ENCODE measurements at places on chromosomes 1 and 21.

- no peak for DNase-seq
These were observed 156.1 kb downstream of the PIGK start for GRCh38 chr1:77063118-77063517.

- no peak for DNase-seq
These were observed 5.6 kb downstream of the TMEM51 start for GRCh38 chr1:15159166-15159555.

DNA sequence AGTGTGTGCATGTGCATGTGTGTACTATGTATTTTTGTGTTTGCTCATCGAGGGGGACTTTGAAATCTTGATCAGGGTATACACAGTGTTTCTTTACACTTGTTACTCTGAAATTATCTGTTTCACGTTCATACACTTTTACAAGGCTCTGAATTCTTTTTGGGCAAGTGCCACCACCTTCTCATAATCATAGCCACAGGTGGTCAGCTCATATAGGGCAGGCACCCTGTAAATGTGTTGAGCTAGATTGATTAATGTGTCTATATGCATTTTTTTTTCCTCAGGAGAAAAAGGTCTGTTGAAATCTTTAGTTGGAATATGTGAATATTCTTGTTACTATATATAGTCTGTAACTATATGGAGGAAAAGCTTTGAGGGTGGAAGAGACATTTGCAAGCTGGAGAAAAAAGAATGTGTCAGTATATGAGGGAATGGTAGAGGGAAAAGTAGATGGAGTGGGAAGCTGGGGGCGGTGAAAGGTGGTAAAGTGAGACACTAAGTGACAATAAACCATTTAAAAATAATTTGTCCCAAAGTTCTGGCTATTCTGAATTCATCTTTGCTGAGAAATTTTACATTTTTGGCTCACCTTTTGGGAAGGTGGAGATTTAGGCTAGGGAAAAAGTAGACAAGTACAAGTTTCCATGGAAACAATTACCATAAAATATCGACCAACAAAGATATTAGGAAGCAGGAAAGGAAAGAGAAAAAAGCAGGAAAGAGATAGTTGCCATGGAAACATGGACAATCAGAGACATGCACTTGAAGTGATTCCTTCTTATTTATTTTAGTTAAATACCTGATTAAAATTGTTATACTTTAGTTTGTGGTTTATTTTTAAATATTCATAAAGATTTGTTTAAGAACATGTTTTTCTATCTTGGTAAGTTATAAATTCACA, 277.5 kb downstream of the PDE4B start:
- DNase-seq = no peak

DNA sequence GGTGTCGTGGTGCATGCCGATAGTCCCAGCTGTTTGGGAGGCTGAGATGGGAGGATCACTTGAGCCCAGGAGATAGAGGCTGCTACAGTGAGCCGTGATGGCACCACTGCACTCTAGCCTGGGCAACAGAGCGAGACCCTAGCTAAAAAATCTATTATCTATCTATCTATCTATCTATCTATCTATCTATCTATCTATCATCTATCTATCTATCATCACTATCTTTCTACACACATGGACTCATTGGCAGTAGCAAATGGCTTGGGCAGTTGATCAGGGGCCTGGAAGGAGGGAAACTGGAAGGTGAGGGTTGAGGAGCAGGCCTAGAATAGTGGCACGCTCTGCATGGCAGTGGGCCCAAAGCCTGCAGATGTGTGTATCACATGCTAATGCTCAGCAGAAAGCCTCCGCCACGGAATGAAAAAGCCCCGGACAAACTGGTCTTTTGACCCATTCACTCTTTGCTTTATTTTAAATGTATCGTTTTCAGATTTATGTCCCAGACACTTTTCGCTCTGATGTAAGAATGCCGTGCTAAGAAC, 7.3 kb upstream of the HUNK start:
- no peak for DNase-seq

DNA sequence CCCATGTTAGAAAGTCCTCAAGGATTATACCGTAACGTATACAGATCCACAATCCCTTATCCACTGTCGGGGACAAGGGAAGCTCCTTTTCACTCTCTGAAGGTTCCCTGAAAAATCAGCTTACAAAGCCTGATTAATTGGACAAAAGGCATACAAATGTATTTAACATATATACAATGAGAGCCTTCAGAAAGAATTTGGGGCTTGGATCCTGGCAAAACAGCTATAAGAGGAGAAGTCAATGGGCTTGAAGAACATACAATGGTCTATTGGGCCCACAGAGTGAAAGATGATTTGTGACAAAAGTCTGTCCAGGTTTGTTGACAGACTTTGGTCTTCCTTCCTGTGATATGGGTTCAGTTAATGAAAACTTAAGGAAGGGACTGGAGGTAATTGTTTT, 10.7 kb downstream of the TACSTD2 start:
- DNase-seq = no peak

GRCh38 chr1:168792142-168792541, 63.1 kb upstream of the DPT start:
- no peak for DNase-seq

DNA sequence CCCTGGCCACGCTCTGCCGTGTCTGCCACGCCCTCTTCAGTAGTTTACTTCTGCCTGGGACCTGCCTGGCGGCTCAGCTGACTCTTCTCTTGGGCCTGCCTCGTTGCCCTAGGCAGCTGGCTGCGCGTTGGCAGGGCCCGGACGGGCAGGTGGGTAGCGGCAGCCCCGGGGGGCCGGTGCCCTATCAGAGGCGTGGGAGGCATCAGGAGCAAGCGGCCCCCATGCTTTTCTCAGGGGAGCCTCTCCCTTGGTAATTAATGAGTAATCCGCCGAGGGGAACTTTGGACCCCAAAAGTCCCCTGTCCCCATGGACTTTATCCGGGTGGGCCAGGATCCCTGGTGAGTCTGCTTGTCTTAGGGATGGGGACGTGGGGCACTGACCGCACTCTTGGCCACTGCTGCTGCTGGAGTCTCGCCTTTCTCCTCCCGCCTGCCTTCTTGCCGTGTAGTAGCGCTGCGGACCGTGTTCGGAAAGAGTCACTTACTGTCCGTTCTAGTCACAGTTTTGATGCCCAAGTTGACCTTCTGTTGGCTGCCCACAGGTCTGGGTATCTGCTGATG, 22.7 kb downstream of the SKI start:
- DNase-seq = no peak

DNA sequence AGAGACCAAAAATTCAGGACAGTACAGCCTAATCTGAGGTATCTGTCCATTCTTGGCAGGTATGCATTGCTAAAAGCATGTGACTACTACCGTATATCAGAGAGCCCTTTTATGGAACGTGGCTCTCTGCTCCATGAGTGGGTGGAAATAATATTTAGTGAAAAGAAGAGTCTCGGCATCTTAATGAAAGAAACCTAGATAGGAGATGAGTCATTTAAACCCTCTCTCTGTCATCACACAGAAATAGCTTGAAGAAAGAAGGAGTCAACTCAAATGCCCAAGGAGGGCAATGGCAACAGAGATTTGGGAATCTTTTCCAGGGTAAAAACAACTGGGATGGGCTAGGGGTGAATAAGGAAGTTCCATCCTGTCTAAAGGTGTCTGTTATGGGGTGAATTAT, 528.2 kb downstream of the SMYD3 start:
- no peak for DNase-seq

DNA sequence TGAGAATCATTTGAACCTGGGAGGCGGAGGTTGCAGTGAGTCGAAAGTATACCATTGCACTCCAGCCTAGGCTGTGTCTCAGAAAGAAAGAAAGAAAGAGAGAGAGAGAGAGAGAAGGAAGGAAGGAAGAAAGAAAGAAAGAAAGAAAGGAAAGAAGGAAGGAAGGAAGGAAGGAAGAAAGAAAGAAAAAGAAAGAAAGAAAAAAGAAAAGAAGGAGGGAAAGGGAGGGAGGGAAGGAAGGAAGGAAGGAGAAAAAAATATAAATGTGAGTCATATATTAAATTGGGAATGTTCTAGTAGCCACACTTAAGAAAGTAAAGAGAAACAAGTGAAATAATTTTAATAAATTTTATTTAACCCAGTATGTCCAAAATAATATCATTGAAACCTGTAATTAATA, 16.7 kb upstream of the CITED4 start:
- DNase-seq = no peak

DNA sequence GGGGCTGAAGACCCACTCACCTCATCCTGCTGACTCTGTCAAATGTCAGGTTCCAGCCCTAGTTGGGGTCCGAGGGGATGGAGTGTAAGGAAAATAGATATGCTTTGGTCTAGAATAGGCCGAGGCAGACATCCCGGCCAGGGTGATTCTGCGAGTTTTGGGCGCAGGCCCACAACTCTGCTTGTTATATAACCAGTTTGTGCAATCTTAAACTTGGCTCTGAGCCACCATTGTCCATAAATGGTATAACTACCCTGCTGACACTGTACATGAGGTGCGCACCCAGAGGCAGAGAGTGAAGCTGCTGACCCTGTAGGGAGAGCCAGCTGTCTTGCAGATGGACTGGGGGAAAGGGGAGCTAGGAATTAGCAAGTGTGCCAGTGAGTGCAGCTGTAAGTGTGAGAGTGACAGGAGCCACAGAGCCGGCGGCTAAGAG, 1388.8 kb downstream of the AMY1C start:
- no peak for DNase-seq

DNA sequence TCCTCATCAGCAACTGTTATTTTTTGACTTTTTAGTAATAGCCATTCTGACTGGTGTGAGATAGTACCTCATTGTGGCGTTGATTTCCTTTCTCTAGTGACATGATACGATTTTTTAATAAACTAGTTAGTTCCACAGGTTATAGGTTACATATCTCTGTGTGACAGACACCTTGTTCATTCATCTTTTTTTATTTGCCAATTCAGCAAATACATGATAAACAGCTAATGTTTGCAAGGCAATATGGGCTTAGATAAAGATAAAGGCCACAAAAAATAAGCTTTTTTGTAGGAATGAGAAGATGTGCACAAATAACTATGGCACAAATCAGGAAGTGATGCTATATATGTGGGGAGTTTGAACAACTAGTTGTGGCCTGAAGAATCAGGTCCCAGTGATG, 366.8 kb downstream of the HLX start:
- no peak for DNase-seq

GRCh38 chr1:70864302-70864701, 183.3 kb downstream of the PTGER3 start:
- DNase-seq = no peak

- no peak for DNase-seq
These were observed 22.9 kb downstream of the ADAM30 start for GRCh38 chr1:119873135-119874015.

GRCh38 chr1:20472121-20472520, 13.9 kb downstream of the CAMK2N1 start:
- no peak for DNase-seq

- no peak for DNase-seq
These were observed 94.1 kb downstream of the GALNT2 start for GRCh38 chr1:230160957-230161771.

DNA sequence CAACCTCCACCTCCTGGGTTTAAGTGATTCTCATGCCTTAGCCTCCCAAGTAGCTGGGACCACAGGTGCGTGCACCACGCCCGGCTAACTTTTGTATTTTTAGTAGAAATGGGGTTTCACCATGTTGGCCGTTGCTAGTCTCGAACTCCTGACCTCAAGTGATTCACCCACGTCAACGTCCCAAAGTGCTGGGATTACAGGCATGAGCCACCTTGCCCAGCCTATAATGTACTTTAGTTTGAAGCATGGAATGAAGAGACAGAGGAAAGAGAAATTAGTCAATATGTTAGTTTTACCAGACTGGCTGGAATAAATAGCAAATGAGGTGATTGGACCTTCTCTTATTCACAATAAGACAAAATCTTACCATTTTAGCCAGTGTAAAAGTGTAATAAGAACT, 89.0 kb downstream of the GTF2B start:
- DNase-seq = no peak

- no peak for DNase-seq
These were observed 444.4 kb upstream of the DAB1 start for GRCh38 chr1:57868239-57868638.

GRCh38 chr1:86913399-86913895, 479 bp downstream of the SELENOF start:
- DNase-seq = no peak

DNA sequence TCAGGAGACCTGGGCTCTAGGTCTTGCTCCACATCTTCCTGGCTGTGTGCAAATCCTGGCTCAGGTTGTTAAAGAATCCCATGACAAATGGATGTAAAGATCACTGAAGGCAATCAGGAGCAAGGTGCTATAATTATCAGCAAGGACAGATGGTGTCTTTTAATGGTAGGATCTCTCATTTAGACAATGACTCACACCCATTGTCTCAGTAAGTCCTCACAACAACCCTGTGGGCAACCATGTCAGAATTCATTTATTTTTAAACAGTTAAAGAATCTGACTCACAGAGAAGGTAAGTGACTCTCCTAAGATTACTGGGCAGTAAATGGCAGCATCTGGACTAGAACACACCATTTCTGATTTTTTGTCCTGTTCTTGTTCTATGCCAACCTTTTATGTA, 32.8 kb downstream of the RNASEL start:
- DNase-seq = no peak

GRCh38 chr1:85158910-85159309, 41.9 kb downstream of the SYDE2 start:
- no peak for DNase-seq

DNA sequence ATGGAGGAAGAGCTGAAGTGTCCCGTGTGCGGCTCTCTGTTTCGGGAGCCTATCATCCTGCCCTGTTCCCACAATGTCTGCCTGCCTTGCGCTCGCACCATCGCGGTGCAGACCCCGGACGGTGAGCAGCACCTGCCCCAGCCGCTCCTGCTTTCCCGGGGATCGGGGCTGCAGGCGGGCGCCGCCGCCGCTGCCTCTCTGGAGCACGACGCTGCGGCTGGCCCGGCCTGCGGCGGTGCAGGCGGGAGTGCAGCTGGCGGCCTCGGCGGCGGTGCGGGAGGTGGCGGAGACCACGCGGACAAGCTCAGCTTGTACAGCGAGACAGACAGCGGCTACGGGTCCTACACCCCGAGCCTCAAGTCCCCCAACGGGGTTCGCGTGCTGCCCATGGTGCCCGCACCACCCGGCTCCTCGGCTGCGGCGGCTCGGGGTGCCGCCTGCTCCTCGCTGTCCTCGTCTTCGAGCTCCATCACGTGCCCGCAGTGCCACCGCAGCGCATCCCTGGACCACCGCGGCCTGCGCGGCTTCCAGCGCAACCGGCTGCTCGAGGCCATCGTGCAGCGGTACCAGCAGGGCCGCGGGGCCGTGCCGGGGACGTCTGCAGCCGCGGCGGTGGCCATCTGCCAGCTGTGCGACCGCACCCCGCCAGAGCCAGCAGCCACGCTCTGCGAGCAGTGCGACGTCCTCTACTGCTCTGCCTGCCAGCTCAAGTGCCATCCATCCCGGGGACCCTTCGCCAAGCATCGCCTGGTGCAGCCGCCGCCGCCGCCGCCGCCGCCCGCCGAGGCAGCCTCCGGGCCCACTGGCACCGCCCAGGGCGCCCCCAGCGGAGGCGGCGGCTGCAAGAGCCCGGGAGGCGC, 1.3 kb downstream of the TRIM67 start:
- DNase-seq = no peak

GRCh38 chr1:61956016-61956645, 213.9 kb downstream of the PATJ start:
- no peak for DNase-seq

GRCh38 chr21:21383126-21383525, 384.9 kb downstream of the NCAM2 start:
- DNase-seq = no peak
